ENCODE measurements at places on chromosomes 2 and 18. TPM values are rescaled to one million over a fixed set of nuclear protein-coding genes. Genes with fewer than 3 reads are reported as not detected.

IL1B gene
- 0.38 TPM for polyA plus RNA-seq

ADAM23 gene
- 9.1 TPM for polyA plus RNA-seq

NHEJ1 gene
- 18.8 TPM for polyA plus RNA-seq

COLEC11 gene
- polyA plus RNA-seq = 0.30 TPM

EHD3 gene
- polyA plus RNA-seq = 7.9 TPM

KANSL1L gene
- 1.0 TPM for polyA plus RNA-seq

DQX1 gene
- 0.21 TPM for polyA plus RNA-seq

ABCG8 gene
- not detected for polyA plus RNA-seq

SERPINB11 gene
- polyA plus RNA-seq = not detected

STPG4 gene
- polyA plus RNA-seq = 0.14 TPM

FN1 gene
- 157 TPM for polyA plus RNA-seq

ADGRF3 gene
- polyA plus RNA-seq = 0.38 TPM

LOXHD1 gene
- polyA plus RNA-seq = not detected

HOXD1 gene
- 0.12 TPM for polyA plus RNA-seq

TRPM8 gene
- 0.25 TPM for polyA plus RNA-seq

SCN2A gene
- 0.03 TPM for polyA plus RNA-seq

REG3G gene
- polyA plus RNA-seq = not detected

EFHD1 gene
- polyA plus RNA-seq = 1.3 TPM

CRYBA2 gene
- polyA plus RNA-seq = not detected

GPBAR1 gene
- polyA plus RNA-seq = 0.12 TPM

SPHKAP gene
- polyA plus RNA-seq = not detected

VAMP8 gene
- polyA plus RNA-seq = 22.4 TPM

B3GNT7 gene
- polyA plus RNA-seq = 0.71 TPM

CAPN13 gene
- 0.16 TPM for polyA plus RNA-seq

LGALSL gene
- 10.8 TPM for polyA plus RNA-seq

CXCR2 gene
- not detected for polyA plus RNA-seq

EML4 gene
- 34.6 TPM for polyA plus RNA-seq

KCNIP3 gene
- 0.94 TPM for polyA plus RNA-seq

MTCL1 gene
- polyA plus RNA-seq = 48.6 TPM

SERPINB3 gene
- polyA plus RNA-seq = not detected

DSEL gene
- 0.17 TPM for polyA plus RNA-seq

ZNF514 gene
- polyA plus RNA-seq = 12.8 TPM

CAD gene
- 70.2 TPM for polyA plus RNA-seq

ARHGAP28 gene
- 0.18 TPM for polyA plus RNA-seq

DNAJC5G gene
- not detected for polyA plus RNA-seq

HPCAL1 gene
- polyA plus RNA-seq = 66.4 TPM
